ENCODE measurements at places on chromosomes 2 and 18.
A peak's percentile ranks its signal among the peaks of the same experiment; 100 is the strongest.

DNA sequence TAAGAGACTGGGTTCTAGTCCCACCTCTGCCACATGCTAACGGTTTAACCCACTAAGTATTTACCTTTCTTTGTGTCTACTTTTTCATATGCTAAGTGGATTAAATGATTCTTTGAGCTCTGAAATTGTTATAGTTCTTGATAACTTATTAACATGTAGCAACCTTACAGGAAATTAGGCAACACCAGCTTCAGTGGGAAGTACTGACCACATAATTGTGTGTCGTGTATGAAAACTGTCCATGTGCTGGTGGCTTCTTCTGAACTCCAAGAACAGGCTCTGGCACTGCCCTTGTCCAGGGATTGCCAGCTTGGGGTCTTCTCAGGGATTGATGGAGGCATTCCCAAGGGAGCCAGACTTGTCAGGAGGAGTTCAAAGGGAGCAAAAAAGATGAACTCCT is 427.7 kb downstream of the TGIF1 start:
- no peak for DNase-seq

GRCh38 chr2:142478206-142478605 is 347.4 kb upstream of the LRP1B start:
- DNase-seq = no peak

GRCh38 chr2:112776113-112776512 is 8.2 kb downstream of the IL1A start:
- DNase-seq = no peak

DNA sequence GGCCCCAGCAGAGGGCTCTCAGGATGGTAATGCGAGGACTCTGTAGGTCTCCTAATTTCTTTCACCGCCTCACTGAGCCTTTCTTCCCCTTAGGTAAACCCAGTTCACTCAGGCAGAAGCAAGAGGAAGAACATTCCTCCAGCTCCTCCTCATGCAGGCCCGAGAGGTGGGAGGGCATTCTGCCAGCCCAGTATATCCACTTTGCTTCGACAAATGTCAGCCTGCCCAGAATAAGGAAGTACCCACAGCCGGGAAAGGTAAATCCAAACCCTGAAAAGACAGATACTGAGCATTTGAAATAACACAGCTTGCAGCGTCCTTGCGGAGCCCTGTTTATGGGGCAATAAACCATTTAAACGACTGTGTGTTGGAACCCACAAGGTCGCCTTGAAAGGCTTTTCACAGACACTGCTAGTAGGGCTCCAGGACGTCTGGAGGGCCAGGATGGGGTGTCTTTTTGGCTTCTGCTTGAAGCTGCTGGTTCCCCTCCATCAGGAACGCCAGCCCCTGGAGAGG is 63.0 kb upstream of the STPG4 start:
- no peak for DNase-seq

DNA sequence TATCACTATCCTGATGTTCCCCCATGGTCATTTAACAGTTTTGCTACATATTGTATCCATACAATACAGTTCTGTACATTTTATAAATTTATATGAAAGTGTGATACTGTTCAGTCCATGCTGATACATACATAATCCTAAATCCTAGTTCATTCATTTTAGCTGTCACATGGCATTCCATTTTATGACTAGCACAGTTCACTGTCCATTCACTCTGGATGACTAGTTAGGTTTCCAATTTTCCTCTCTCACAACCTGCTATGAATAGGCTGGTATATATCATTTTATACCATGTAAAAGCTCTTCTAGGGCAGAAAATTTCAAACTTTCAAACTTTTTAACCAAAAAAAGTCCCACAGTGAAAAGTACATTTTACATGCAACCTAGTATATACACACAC is 15.2 kb downstream of the SMAD2 start:
- DNase-seq = no peak

GRCh38 chr2:189298038-189298437 is 118.5 kb upstream of the COL5A2 start:
- no peak for DNase-seq

DNA sequence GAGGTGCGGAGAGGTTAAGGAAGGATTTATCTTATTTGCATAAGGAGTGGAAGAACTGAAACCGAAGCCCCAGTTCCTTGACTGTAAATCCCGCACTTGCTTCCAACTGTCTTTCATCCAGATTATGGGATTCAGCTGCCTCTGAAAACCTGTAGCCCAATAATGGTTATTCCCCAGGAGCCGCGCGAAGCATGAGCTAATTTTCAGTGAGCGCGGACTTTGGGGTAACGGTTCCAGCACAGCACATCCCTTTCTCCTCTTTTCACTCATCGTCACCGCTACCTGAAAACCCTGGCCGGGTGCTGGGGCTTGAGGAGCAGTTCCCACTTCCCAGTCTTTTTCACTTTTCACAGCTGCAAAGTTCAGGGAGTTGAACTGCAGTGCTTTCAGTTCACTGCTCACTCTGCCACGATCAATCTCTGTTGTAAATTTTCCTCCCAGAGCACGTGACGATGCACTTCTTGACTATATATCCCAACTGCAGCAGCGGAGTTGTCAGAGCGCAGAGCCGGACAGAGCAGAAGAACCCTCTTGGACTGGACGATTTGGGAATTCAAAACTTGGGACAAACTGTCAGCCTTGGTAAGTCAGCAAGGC is at the start of gene KCNE4:
TSS of gene KCNE4 (plus strand) at position 498 of the 597 bp plus-strand sequence. CDS start 641 bp downstream, outside the sequence.
- DNase-seq = no peak

DNA sequence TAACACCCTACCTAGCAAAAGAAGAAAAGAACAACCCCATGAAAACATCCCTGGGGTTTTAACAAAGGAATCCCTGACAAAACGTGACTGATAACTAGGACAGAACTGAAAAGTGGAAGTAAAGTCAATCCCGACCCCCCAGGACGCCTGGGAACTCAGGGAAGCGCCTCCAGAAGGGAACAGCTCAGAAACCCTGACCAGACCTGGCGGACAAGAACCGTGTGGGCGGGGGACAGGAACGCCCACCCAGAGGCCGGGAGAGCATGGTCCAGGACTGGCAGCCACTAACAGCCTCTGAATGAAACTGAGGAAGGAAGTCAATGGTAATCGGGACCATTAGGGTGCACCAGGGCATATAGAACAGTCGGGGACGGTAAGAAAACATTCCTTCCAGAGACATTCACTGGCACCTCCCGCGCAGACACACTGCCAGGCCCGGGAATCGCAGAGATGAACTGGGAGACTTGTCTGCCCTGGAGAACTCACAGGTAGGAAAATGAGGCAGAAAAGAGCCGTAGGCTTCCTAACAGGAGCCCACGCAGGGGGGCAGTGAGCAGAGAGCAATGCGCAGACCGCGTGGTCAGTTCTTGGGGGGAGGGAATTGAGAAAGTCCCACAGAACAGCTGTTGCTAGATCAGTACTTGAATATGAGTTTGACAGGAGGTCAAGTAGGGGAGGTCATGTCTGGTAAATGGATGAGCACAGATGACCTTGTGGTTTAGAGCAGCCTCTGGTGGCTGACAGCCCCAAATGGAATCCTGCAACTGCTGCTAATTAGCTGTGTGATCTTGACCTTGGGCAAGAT is 1.3 kb upstream of the TBC1D8 start:
- no peak for DNase-seq

DNA sequence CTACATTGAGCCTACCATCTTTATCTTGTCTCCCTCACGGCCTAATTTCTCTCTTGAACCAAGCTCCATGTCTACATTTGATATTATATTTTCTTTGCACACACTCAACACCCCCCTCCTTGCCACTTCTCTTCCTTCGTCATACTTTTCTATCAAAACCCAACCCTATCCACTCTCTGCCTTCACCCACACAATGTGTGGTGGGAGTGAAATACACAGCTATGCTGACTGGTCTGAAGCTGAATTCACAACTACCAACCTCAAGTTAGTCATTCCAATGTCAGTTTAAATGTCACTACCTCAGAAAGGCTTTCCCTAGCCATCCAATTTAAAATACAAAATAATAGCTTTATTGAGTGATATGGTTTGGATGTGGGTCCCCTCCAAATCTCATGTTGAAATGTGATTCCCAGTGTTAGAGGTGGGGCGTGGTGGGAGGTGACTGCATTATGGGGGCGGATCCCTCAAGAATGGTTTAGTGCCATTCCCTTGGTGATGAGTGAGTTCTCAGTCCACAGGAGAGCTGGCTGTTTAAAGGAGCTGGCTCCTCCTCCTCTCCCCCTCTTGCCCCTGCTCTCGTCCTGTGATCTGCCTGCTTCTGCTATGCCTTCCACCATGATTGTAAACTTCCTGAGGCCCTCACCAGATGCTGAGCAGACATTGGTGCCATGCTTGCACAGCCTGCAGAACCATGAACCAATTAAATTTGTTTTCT is 112.1 kb downstream of the DTNB start:
- peak; percentile 43 for DNase-seq

- no peak for DNase-seq
Measured at GRCh38 chr2:171185165-171185818, 24.6 kb upstream of the TLK1 start.

DNA sequence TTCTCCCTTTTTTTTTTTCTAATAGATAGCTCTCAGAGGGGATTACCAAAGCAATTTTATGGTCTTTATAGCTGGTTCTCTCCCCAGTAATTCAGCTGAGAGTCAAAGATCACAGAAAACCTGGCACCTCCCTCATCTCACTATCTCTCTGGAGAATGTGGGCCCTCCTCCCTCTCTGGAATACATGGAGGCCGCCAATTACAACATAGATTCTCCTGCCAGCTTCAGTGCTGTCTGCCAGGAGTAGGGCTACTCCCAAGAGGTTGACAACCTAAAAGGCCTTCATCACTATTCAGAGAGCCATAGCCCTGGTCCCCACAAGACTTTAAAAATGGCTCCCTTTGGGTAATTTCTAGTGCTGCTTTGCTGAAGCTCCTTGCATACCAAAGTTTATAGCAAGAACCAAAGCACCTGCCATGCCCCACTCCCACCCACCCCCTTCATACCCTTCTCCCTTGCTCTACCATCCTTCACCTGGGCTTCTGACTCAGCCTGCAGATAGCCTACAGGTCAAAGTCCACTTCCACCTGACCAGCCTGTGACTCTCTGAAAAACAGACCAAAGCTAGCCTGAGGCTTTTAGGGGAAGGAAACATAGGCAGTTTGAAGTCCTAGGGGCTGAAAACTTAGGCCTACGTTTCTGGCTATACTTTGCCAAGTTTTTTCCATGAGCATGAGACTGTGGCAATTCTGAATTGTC is 472.3 kb downstream of the TNS1 start:
- DNase-seq = no peak

DNA sequence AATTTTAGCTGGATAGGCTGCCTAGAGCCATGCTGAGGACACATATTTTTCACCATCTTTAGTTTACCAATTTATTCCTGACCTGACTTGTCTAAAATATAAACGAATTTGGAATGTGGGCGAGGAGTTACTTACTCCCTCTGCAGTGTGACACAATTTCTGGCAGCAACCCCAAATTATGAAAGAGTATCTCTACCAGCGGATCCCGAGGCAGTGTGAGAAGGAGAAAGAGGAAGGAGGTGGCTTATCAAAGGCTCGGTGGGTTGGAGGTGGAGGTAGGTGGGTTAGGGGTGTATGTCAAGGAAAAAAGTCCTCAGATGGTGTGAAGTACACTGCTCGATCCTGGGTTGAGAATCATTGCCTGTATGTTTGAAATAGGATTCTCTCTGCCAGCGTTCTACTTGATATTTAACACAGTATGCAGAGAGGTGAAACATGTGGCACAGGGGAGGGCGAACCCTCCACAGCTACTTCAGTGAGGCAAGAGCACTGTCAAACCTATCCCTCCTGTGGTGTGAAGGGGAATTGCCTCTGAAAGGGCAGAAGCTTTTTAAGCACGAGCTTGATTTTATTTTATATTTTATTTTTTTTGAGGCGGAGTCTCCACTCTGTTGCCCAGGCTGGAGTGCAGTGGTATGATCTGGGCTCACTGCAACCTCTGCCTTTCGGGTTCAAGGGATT is 76.0 kb downstream of the RFTN2 start:
- DNase-seq = peak; percentile 27

- DNase-seq = no peak
Measured at GRCh38 chr2:14828223-14828622, 195.7 kb downstream of the LRATD1 start.

DNA sequence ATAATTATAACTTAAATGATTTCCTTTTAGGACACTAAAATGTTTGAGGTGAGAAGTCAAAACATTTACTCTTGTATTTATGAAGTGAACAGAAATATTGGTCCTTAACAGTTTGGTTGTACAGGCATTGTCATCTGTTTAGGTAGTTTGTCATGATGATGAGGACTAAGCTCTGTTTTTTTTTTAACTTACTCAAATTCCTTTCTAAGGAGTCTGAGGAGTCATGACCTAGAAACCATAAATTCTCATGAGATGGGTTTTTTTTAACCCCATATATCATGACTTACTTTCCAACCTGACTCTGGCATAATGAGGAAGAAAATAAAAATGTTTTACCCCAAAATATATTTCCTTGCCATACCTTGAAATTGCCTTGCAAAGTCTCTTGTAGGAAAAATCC is 1176.2 kb downstream of the SUCLG1 start:
- no peak for DNase-seq

- no peak for DNase-seq
Measured at GRCh38 chr2:219494952-219495530, 3.6 kb upstream of the GMPPA start.

DNA sequence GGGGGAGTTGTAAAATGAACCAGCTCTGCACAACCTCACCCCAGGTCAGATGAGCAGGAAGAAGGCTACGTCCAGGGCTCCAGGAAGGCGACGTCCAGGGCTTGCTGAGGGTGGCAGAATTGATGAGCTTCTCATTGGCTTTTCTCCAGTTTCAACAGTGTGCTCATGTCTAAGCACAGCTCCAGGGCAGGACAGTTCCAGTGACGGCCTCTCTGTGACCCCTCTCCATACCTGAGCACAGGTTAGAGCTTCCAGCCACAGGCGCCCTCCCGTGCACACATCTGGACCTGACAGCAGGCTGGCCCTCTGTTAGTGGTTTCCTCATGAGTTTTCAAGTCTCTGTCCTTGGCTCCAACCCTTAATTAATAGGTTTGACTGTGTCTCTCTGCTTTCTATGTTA is 327.6 kb downstream of the ZNF516 start:
- no peak for DNase-seq

DNA sequence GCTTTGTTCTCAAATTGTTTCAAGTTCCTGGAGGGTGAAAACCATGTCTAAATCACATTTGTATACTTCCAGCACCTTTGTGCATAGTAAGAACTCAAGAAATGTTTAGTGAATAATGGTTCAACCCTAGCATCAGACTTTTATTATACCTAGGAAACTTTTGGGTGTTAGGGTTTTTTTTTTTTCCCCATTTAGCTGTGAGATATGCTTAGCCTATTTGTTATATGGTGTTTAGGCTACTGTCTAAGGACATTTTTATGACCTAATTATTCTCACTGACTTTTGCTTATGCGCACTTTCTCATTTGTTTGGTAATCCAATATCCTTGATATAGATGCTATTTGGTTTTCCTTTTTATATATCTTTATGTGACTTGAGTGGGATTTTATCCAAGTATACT is 164.7 kb downstream of the PHLPP1 start:
- no peak for DNase-seq

Measured in stimulated activated CD4-positive, alpha-beta T cell treated with anti-CD3 and anti-CD28 coated beads, Interleukin-1b, Interleukin-23, amount 100 ng/mL, for 48 hours (primary cell).